ENCODE measurements at places on chromosomes 5 and 9.

GRCh38 chr5:154199671-154200220, 9.2 kb downstream of the GALNT10 start:
- DNase-seq: no peak

DNA sequence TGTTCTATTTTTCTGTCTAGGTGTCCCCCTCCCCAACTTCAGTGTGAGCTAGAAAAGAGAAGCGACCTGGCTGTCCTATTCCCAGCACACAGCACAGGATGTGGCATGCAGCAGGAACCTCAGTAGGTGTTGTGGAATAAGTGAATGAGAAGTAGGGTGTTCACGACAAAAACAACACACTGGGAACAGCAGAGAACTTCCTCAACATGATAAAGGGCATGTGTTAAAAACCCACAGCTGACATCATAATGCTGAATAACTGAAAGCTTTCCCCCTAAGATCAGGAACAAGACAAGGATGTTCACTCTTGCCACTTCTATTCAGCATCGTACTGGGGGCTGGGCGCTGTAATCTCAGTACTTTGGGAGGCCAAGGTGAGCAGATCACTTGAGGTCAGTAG, 155.6 kb upstream of the ZNF618 start:
- no peak for DNase-seq

GRCh38 chr5:123647066-123647465, 135.1 kb downstream of the CSNK1G3 start:
- DNase-seq: no peak

- no peak for DNase-seq
Measured at GRCh38 chr9:123478160-123478559, 122.2 kb downstream of the CRB2 start.

GRCh38 chr9:69877852-69878514, 57.4 kb downstream of the CFAP95 start:
- DNase-seq: no peak
